ENCODE measurements at places on chromosomes 5 and 9.

DNA sequence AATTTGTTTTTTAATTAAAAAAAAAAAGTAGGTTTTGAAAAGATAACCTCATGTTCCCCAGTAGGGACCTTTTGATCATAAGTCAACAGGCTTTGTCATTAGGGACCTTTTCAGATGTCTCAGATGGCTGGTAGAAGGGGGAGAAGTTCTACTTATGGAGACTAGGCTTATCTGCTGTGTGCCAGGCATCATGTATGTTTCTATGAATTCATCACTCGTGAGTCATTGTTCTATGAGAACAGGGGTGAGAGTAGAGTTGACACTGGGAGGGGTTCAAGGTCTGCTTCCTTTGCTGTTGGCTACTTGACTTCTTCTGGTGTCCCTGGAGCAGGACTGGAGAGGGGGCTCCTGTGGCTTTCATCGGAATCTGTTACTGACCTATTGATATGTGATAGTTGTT lies 138.8 kb downstream of the KDM4C start:
- DNase-seq, result no peak

- DNase-seq, result no peak
Observed at GRCh38 chr9:14278291-14278721, 35.6 kb downstream of the NFIB start.

GRCh38 chr5:111968459-111968858 lies 211.5 kb upstream of the NREP start:
- no peak for DNase-seq

DNA sequence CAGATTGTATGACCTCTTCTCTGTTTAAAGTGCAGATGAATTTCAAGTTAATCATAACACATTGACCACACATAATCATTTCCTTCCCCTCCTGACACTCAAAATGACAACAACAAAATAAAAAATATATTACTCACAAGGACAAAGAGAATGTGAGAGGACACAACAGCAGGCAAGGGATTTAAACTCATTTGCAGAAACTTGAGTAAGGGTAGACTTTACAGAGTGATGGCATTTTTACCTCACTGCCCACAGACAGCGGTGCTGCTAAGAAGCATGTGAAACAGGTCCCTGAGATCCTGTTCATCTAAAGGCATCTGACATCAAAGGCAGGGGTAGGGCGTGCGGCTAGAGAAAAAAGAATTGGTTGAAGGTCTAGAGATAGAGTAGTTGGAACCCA lies 99.0 kb downstream of the TRIM36 start:
- no peak for DNase-seq

DNA sequence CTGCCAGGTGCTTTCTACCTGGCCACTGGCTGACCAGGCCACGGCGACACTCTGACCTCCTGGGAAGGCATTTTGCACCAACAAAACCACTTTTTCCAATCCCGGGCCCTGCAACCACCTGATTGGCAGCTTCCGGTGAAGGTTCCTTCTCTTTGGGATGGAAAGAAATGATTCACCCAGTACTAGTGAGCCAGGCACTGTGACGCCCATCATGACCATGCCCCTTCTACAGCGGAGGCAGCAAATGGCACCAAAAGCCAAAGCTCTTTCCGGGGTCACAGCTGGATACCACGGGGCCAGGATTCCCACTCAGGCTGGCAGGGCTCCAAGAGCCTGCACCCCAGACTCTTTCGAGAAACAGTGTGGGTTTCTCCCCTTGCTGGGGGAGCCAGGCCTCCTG lies 4.7 kb downstream of the NOTCH1 start:
- no peak for DNase-seq

DNA sequence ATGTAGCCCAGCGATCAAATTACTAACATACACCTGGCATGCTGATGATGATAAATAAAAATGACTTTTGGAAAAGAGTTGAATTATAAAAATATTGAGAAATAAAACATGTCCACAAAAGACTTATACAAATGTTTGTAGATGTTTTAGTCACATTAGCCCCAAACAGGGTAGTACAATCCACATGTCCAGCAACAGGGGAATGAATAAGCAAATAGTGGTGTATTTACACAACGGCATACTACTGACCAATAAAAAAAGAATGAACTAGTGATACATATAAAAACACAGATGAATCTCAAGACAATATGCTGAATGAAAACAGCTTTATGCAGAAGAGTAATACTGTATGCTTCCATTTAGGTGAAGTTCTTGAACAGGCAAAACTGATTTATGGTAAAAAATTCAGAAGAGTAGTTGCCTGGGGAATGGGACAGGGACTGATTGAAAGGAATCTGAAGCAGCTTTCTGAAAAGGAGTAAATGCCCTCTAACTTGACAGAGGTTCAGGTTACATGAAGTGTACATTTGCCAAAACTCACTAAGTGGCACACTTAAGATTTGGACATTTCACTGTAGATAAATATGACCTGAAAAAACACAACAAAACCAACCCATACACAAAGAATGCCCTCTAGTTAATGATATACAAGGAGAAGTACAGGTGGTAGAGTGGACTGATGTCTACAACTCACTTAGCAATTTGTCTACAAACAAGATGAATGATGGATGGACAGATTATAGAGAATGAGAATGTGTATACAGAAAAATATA lies 35.4 kb downstream of the ACTL7A start:
- no peak for DNase-seq

GRCh38 chr5:180126716-180127681 lies 55.4 kb upstream of the RNF130 start:
- DNase-seq, result no peak

DNA sequence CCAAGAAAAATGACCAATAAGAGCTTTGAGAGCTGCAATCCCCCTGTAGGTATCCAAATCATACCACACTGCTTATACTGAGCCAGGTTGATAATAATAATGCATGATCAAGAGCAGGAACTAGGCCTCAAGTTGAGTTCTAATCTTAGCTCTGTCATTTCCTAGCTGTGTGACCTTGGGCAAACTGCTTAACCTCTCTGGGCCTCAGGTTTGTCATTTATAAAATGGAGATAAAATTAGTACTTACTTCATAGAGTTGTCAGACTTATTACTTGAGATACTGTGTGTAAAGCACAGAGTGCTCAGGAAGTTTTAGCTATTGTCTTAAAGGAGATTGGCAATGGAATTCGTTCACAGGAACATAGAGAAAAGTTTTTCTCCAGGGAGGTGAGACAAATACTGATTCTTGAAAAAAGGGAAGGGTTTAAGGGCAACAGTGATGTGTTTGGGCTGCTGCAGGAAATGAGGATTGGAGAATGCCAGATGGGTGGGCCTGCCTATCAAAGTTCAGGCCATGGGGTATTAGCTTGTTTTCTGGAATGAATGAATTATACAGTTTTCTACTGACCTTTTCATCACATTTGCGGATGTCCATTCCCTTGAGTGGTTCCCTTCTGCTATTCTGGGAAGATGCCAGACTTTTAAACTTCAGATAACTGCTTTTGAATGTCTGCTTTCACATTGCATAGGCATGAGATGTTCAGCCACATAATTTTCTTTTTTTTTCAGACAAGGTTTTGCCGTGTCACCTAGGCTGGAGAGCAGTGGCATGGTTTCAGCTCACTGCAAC lies 10.2 kb upstream of the ATP6V0E1 start:
- no peak for DNase-seq

DNA sequence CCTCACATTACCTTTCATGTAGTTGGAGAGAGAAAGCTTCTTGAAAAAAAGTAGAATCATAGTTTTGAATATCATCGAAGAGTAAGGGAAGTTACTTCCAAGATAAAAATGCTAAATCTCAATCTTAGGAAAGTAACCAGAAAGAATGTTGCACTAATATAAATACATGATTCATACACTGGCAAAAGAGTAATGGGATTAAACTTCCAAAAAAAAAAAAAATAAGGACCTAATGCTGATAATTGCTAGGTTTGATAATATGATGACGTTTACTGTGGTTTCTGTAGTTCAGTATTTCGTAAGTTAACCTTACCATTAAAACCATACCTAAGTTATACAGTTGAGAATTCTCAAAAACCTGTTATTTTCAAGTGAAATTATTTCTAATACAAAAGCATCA lies 573.8 kb upstream of the CDH9 start:
- no peak for DNase-seq

GRCh38 chr9:80040457-80040856 lies 468.7 kb downstream of the TLE4 start:
- no peak for DNase-seq

- DNase-seq, result no peak
Observed at GRCh38 chr9:127524373-127524772, 73.1 kb downstream of the LRSAM1 start.

- no peak for DNase-seq
Observed at GRCh38 chr9:107624234-107624948, 134.8 kb upstream of the KLF4 start.

- no peak for DNase-seq
Observed at GRCh38 chr5:84327591-84327990, 57.1 kb downstream of the EDIL3 start.

- DNase-seq, result no peak
Observed at GRCh38 chr9:36928670-36929349, 105.3 kb downstream of the PAX5 start.

- DNase-seq, result no peak
Observed at GRCh38 chr5:1182633-1183423, 18.6 kb upstream of the SLC6A19 start.

DNA sequence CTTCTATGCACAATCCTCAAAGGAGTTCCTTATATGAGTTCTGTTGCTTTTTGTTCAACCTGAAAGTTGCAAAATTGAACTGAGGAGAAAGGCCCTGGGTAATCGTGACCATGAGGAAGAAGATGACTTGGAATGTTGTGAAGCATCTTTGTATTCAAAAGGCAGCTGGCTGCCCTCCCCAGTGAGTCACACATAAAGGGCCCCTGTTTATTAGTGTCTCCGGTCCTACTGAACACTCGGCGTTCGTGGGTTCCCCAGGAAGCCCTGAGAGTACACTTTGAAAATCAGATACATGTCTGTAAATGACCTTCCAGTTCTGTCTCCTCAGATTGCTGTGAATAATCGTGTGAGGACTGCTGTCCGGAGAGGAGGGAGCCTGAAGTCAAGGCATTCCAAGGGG lies 73.6 kb downstream of the C9orf153 start:
- DNase-seq, result no peak

GRCh38 chr5:35316611-35317274 lies 86.5 kb upstream of the PRLR start:
- DNase-seq, result no peak

- no peak for DNase-seq
Observed at GRCh38 chr5:5483350-5483749, 60.9 kb downstream of the ICE1 start.

DNA sequence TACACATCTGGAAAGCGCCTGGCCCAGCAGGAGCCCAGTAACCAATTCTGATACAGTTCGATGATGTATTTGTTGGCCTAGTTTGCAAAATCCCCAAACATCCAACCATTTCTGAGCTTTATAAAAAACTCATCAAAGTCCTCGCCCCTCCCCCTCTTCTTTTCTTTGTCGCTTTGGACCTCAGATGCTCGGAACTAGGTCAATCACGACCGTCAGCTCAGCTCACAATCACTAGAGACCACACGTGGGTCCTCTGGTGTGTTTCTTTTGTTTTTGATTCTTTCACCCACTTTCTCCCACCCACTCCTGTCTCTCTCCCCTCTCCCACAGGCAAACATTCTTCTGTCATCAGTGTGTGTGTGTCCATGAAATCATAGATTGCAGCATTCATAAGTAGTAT lies 26.7 kb upstream of the ZBTB43 start:
- DNase-seq, result no peak

- no peak for DNase-seq
Observed at GRCh38 chr9:130142641-130143040, 29.6 kb upstream of the NCS1 start.

- peak; percentile 62 for DNase-seq
Observed at GRCh38 chr5:142012792-142013388, at the start of gene GNPDA1. TSS of gene GNPDA1 (minus strand) at chr5:142013027. CDS start at chr5:142012035, 992 bp downstream.

DNA sequence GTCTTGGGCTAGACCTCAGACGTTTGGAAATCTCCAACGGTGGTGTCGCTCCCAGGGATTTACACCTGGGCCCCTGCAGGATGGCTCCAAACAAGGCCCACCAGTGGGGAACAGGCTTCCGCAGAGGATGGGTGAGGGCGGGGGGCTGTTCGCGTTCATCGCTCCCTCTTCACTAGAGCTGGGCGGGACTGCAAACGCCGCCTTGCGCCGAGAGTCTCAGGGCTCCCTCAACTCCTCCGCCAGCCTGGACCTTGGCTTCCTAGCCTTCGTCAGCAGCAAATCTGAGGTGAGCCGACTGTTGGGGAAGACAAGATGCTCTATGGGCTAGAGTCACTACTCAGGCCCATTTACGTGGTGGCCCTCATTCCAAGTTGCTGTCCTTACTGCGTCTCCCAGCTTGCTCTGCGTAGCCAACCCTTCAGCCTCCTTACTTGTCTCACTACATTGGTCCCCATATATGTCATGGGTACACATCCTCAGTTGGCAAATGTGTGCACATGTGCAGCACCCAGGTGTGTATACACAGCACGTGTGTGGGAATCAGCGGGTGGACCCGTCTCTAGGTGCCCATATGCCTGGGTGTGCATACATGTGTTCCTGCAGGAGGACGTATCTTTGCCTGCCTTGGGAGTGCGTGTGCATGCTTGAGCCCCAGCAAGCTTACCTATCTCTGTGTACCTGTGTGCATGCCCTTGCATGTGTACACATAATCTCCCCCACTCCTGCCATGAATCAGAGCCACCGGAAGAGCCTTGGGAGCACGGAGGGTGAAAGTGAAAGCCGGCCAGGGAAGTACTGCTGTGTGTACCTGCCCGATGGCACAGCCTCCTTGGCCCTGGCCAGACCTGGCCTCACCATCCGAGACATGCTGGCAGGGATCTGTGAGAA lies 10.5 kb downstream of the RGS14 start:
- DNase-seq, result no peak

DNA sequence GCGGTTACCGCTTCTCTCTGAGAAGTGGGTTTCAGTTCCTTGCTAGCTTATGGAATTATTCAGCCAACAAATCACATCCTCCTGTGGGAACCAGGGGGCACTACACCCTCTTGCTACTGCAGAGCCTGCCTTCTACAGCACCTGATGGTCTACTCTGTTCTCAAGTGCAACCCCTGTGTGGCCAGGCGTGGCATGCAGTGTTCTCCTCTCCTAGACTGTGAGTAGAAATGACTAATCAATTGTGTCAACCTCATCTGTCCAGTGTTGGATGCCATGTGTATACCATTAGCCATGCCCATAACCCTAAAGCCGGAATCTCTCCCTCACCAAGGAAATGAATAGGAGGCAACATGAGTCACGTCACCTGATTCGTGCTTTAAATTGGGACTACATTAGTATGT lies 117.2 kb upstream of the LIFR start:
- no peak for DNase-seq

DNA sequence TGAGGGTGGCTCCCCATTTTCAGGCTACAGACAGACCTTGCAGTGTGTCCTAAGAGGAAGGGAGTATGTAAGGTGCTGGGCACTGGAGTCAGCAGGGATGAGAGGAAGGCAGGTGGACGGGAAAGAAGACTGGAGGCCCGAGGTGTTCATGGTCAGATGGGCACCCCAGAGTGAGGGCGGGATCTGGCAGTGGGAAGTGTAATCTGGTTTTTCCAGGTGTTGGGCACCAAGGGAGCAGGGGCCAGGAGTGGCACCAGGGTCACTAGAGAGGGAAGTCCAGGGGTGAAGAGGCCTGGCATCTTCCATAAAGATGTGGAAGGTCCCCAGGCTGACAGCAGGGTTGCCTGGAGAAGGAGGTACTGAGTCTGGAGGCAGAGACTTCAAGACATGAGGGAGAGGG lies 29.7 kb downstream of the PITX1 start:
- DNase-seq, result no peak

Data from CD4-positive, alpha-beta memory T cell (primary cell).